ENCODE measurements at places on chromosomes 2 and 18.
A peak's percentile ranks its signal among the peaks of the same experiment; 100 is the strongest.

GRCh38 chr2:42693013-42693615 is 70.8 kb downstream of the OXER1 start:
- no peak for DNase-seq

- DNase-seq: no peak
Observed at GRCh38 chr2:163794635-163795034, 58.8 kb upstream of the FIGN start.

DNA sequence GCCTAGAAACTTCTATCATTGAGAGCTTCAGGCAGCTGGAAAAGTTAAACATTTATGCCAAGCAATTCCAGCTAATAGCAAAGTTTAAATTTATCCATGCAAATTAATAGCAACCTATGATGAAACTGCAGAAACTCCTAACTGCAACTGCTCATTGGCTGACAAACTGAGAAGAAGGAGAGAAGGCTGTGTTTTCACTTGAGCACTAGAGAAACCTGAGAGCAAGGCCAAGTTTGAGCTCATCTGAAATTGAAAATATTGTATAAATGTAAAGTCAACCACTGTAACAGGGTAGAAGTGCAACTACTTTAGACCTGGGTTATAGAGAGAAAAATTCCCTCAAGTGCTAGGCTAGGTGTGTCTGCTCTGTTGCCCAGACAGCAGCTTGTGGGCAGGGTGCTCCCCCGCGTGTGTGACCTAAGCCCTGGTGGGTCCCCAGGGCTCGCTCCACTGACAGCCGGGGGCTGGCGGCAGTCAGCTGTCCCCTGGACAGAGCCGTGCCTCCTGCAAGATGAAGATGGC is 50.2 kb downstream of the CABYR start:
- peak; percentile 46 for DNase-seq

GRCh38 chr2:181715033-181715630 is 34.8 kb upstream of the NEUROD1 start:
- peak; percentile 67 for DNase-seq

GRCh38 chr2:121236101-121236640 is 48.8 kb downstream of the TFCP2L1 start:
- DNase-seq: no peak

DNA sequence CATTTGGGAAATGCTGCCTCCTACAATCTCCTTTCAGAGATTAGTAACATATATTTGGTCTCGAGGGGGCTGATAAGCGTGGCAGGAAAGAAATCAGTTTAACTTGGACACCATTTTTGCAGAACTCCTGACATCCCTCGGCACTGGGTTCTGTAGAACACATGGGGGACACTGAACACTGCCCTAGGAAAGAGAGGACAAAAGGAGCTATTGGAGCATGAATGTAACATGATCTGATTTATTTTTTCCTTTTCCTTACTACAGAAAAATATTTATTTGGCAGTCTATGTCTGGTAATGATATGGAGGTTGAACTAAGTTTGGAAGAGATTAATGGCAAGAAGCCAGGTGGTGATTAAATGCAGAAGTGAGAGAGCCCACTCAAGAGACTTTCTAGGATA is 153.8 kb downstream of the AFF3 start:
- DNase-seq: no peak

- DNase-seq: no peak
Observed at GRCh38 chr2:85788603-85789002, 34.8 kb downstream of the ATOH8 start.

- DNase-seq: no peak
Observed at GRCh38 chr2:189260361-189260814, 80.8 kb upstream of the COL5A2 start.

- peak; percentile 61 for DNase-seq
Observed at GRCh38 chr2:112483042-112483473, 1.1 kb downstream of the TTL start.

DNA sequence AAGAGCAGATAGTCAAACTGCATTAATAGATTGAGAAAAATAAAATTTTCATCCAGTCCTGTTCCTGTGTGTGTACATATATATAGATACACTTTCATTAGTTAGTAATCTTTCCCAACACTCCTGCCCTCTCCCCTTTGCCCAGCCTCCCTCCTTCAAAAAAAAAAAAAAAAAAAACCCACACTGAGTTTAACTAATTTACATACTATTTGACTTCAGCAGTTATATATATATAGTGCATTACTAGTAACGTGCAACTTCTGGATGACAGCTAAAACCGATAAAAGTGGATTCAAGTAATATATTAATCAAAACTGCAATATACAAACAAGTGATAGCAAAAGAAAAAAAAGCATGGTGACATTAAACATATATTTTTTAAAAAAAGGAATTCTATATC is 1.4 kb downstream of the FIGN start:
- DNase-seq: no peak

- DNase-seq: no peak
Observed at GRCh38 chr2:150887926-150888325, 373.7 kb downstream of the RBM43 start.

DNA sequence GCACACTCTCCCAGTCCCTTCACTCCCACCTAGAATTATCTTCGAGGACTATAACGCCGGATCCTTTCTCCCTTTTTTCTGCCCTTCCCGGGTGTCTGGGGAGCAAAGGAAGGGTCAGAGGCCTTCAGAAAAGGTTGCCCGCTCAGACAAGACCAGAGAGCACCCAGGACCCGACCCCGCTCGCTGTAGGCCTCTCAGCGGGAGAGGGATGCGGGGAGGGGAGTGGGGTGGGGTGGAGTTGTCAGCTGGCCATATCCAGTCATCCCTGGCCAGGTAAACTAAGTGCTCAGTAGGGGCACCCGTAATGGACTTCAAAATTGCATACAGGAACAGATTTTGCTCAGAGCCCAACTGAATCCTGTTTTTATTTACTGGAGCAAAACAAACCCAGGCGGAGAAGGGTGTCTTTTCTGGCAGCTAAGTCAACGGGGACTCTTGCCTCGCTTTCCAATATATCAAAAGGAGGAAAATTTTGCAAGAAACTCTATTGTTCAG is 65.0 kb downstream of the NOL4 start:
- no peak for DNase-seq

DNA sequence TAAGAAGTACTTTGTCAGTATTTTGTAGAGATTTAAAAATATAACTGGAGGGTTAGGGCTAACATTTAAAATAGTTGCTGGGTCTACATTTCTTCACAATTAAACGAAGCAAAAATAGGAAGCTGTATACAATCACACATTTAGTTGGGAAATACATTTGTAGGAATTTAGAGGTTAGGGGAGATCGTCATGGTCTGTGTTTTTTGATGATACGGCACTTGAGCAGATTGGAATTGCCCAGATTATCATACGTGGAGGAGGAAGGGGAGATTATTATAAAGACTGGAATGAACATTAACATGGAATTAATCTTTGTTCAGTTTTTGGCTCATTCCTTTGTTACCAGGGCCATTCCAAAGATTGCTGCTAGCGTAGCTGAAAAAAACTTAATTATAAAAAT is 84.6 kb downstream of the MTA3 start:
- no peak for DNase-seq

DNA sequence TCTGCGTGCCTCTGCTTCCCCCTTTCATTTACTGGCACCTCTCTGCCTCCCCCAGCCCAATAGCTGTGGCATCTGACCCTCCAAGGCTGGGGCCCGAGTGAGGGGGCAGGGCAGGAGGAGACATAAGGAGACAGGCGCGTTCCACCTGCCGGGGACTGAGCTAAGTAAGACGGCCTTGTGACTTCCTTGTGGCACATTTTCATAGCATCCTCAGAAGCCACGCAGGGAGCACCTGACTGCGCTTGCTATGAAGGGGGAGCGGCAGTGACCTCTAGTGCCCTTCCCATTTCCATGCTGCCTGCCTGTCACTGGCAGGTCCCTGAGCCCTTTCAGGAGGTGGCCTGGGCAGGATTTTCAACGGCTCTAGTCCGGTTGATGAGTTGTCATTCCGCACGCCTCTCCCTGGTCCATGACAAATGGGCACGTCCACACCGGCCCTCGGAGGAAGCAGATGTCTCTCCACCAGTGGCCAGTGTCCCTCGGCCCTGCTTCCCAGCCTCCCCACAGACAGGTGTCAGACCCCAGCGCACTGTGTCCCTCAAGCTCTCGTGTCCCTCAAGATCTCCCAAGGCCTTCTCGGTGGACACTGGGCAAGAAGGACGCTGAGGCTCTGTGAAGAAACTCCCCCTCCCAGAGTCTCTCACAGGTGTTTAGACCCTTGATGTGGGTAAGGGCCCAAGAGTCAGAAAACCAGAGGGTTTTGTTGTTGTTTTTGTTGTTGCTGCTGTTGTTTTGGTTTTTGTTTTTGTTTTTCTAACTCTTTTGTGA is 42.7 kb downstream of the CYP26B1 start:
- DNase-seq: no peak

GRCh38 chr2:120994301-120994995 is 258.8 kb downstream of the GLI2 start:
- DNase-seq: no peak

- DNase-seq: no peak
Observed at GRCh38 chr2:162185541-162186232, 33.6 kb upstream of the GCG start.

GRCh38 chr18:3499501-3499900 is 49.5 kb downstream of the TGIF1 start:
- no peak for DNase-seq

GRCh38 chr2:25387876-25388449 is 46.2 kb upstream of the DNMT3A start:
- no peak for DNase-seq

DNA sequence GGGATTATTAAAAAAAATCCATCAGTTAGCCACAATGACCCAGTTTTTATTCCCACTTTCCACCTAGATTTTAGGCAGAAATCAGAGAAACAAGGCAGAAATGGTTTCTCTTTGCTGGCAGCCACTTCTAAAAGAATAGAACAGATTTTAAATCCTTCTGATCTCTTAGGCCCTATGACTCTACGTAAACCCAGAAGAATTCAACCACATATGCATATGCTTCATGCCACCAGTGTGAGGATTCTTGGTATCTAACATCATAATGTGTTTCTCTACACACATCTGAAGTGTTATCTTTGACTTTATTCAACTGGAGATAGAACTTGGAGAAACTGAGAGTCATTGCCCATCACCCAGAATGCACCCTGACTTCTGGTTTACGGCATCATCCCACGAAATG is 128.7 kb upstream of the TANK start:
- DNase-seq: no peak

- no peak for DNase-seq
Observed at GRCh38 chr2:64602436-64602835, 51.3 kb downstream of the SERTAD2 start.

GRCh38 chr2:73176205-73176880 is 26.0 kb upstream of the NOTO start:
- no peak for DNase-seq

DNA sequence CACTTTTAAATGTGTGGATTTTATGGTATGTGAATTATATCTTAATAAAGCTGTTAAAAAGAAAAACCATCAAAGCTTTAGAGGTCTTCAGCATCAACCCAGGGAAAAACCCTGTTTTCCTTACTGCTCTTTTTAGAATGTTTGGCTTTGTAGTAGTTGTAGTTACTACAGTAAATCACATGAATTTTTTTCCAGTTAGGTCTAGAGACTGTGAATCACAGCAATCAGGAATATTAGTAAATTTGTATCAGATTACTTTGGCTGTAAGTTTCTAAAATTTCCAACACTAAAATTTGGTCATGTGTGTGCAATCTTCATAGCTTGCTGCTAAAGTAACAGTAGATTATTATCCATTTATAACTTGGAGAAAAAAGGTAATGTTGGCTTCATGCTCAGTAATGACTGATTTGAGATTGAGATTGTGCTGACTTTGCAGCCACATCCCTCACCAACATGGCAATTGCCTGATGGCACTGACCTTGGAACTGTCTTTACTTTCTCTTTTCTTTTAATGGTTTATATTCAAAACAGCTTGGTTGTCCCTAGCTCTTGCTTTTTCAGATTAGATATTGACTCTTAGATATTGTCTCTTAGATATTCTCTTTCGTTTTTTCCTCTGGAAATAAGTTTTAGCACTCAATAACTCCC is 41.1 kb downstream of the LCLAT1 start:
- no peak for DNase-seq

- no peak for DNase-seq
Observed at GRCh38 chr2:152661076-152661475, 56.2 kb downstream of the PRPF40A start.

Measured in kidney glomerular epithelial cell (primary cell).